NCI-H526 treated with DMSO at 0.1 percent for 48 hours (cell line): ENCODE measurements at places on chromosomes 3 and 15.

DNA sequence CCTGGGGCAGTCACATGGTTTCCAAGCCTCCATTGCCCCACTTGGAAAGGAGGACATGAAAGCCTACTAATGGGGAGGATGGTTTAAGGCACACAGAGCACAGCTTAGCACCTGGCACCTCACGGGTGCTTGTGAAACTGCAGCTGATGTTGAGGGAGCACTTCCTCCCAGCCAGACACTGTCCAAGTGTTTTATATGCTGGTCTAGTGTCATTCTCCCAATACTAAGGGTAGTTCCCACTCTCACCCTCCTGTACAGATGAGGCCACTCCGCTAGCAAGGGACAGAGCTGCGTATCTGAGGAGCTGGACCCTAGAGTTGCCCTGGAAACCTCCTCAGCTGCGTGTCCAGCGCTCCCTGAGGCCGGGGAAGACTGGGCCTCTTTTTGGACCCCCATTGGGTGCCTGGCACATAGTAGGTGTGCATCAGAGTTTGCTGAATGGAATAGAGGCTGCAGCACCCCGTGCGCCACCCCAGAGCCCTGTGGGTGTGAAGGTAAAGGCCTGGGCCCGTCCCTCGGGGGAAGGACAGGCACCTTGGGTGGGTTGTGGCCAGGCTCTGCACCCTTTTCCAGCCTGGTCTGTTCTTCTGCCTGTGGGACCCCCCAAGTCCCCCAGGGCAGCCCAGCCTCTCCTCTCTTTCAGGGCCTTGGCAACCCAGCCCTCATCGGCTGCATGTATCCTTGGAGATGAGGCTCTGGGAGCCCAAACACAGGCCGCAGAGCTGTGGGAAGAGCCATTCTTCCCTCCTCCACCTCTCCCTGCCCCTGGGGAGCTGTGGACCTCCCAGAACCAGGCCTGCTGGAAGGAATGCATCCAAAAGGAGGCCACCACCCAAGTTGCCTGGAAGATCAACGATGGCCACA is 31.3 kb downstream of the DNASE1L3 start:
- no peak for DNase-seq

- DNase-seq, result peak; percentile 64
Observed at GRCh38 chr15:45205192-45205591, 17.4 kb upstream of the SHF start.

- no peak for DNase-seq
Observed at GRCh38 chr15:45186771-45187577, 792 bp downstream of the SHF start.

DNA sequence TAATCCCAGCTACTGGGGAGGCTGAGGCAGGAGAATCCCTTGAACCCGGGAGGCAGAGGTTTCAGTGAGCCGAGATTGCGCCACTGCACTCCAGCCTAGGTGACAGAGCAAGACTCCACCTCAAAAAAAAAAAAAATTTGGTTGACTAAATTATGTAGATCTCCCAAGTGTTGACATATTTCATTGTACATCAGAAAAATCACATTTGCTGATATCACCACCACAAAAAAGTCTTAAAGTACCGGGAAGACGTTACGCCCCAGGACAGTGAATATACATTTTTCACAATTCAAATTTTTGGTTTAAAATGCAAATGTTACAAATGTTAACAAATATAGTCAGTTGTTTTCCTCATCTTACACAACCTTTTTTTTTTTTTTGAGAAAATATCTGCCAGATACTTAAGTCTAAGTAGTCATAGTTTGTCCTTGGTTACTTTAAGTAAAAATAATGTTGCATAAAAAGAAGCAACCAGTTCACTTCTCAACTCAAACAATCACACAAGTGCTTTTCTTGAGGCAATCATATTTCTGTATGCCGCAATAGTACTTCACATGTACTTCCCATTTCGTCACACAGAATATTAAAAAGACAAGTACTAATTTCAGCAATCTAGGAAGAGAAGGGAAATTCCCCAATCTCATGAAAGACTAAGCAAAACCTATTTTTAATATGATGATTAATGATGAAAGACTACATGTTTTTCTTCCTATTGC is 41.0 kb upstream of the TCF12 start:
- no peak for DNase-seq
